ENCODE measurements at places on chromosomes 1 and 21.

DNA sequence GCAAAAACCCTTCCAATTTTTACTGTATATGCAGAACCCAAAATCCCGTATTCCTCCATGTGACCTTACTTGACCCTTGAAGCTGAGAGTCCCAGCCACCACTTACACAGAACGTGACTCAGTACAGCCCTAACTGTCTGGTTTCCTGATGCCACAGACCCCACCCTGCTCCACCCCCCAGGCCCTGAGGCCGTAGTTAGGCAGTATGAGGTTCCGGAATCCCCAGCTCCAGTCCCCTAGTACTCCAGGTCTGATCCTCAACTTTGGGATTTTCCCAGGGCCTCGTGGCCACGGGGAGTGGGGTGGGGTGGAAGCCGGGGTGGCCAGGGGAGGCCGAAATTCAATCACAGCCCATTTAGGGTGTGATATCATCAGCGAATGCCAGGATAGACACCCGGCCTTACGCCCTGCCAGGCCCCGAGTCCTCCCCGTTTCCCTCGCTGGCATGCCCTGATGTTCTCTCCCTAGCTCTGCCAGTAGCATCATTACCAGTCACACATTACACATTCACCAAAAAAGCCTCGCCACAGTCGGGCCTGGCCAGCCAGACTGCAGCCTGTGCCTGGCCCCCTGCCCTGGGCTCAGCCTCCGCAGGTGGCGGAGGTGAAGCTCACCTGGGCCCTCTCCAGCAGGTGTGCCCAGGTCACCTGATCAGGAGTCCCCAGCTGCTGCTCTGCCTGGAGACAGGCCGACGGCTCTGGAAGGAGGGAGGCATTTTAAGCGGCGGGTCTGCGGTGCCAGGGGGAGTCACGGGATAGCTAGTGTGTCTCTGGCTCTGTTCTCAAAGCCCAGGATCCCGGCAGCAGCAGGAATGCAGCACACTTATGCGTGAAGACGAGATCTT is 70.8 kb downstream of the SCCPDH start:
- no peak for DNase-seq

GRCh38 chr1:115647047-115647446 is 5.3 kb downstream of the VANGL1 start:
- peak; percentile 10 for DNase-seq

GRCh38 chr1:155086128-155086741 is 7.6 kb downstream of the EFNA3 start:
- peak; percentile 79 for DNase-seq

- DNase-seq: no peak
Observed at GRCh38 chr1:7610936-7611335, 160.2 kb upstream of the VAMP3 start.

GRCh38 chr1:164587617-164588501 is 28.9 kb downstream of the PBX1 start:
- DNase-seq: no peak

GRCh38 chr1:145879775-145880174 is 5.9 kb downstream of the ANKRD35 start:
- peak; percentile 19 for DNase-seq

- DNase-seq: no peak
Observed at GRCh38 chr1:183155939-183156338, 30.1 kb upstream of the LAMC2 start.

GRCh38 chr1:25873120-25873519 is 2.4 kb downstream of the PAQR7 start:
- DNase-seq: no peak

- no peak for DNase-seq
Observed at GRCh38 chr1:194870860-194871259, 1684.4 kb upstream of the B3GALT2 start.

DNA sequence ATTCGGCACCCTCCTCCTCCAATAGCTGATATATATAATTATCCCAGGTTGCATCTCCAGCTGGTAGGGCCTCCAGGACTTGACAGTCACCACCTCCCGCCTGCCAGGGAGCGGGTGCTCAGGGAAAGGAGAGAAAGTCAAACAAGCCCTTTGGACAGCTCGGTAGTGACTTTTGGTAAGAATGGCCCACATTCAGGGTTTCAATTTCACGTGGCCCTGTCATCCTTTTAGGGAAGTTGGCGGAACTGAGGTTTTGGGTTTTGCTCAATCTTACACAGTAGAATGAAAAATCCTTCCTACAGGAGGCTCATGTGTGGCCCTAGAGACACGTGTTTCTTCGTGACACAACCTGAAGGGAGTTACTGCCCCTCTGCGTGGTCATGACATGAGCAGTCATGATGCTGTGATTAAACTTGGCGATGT is 44.2 kb downstream of the CAPN8 start:
- peak; percentile 78 for DNase-seq

DNA sequence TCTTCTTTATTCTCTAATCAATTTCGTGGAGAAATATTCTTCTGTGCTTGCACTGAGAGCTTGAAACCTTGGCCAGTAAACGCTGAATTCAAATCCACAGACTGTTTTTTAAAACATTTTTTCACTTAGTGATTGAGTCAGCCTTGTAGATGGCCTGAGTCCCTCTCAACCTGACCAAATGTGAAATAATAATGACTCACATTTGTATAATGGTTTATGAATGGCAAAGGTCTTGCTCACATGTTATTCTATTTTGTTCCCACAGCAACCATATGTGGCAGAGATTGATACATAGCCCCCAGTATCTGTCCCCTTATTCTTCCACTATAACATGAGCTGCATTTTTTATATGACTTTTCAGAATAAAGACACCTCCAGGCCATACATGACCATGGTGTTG is 47.8 kb upstream of the CCDC190 start:
- DNase-seq: no peak

- peak; percentile 43 for DNase-seq
Observed at GRCh38 chr1:59697150-59697800, 117.5 kb upstream of the HOOK1 start.

GRCh38 chr1:205248793-205249601 is 21.3 kb downstream of the TMCC2 start:
- no peak for DNase-seq

DNA sequence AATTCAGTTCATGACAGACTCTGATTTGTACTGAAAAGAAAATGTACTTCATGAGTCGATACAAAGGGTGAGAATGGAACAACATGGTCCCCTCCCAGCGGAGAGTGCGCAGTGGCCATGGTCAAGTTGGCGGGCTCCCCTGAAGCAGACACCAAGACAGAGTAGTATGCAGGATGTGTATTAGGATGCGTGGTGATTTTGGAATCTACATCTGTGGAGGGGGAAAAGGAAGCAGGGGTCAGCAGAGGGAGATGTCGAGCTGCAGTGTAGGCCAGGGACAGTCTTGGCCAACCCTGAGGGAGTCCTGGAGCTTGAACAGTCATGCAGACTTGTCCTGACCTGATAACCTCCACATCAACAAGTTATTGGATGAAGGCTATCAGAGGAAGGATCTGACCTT is 481.0 kb downstream of the OMA1 start:
- DNase-seq: no peak

- DNase-seq: peak; percentile 59
Observed at GRCh38 chr1:212944229-212944901, 6.0 kb upstream of the VASH2 start.

DNA sequence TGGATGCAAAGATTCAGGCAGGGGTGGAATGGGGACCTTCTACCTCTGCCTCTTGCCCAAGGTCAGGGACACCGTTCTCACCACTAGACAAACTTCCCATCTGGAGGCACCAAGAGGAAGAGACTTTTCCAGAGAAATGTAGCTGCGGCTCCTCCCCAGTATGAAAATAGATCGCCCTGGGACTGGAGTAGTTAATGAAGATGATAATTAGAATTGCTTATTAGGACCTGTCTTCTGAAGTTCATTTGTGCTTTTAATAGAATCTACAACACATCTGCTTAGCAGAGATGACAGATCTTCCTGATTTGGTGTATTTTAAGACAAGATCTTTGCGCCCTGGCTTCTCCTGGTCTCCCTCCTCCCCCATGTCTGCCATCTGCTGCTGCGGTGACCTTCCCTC is 266.6 kb downstream of the KAZN start:
- DNase-seq: no peak

DNA sequence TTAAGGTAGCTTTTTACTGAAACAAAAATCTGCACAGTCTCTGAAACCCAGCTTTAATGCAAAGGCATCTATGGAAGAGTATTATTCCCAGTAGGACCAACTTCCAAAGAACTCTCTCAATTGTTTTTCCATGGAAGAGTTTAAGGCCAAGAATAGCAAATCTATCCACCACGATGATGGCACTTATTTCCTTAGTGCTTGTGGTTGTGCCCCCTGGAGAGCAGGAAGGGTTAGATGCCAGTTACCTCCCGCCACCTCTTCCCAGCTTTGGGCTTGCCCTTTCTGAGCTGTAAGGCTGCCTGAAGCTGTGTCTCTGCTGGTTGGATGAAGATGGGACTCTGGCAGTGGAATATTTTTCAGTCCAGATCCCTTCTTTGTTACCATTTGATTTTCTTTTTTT is 4.8 kb upstream of the ATP1A1 start:
- no peak for DNase-seq

- DNase-seq: peak; percentile 1
Observed at GRCh38 chr21:44420416-44421205, 34.7 kb upstream of the LRRC3 start.

- no peak for DNase-seq
Observed at GRCh38 chr1:243336163-243336562, 80.3 kb downstream of the SDCCAG8 start.

- DNase-seq: peak; percentile 14
Observed at GRCh38 chr1:2840036-2840809, 38.7 kb upstream of the TTC34 start.

GRCh38 chr1:166603296-166603695 is 236.0 kb upstream of the POGK start:
- no peak for DNase-seq

GRCh38 chr21:26539566-26539965 is 33.5 kb downstream of the CYYR1 start:
- DNase-seq: no peak

DNA sequence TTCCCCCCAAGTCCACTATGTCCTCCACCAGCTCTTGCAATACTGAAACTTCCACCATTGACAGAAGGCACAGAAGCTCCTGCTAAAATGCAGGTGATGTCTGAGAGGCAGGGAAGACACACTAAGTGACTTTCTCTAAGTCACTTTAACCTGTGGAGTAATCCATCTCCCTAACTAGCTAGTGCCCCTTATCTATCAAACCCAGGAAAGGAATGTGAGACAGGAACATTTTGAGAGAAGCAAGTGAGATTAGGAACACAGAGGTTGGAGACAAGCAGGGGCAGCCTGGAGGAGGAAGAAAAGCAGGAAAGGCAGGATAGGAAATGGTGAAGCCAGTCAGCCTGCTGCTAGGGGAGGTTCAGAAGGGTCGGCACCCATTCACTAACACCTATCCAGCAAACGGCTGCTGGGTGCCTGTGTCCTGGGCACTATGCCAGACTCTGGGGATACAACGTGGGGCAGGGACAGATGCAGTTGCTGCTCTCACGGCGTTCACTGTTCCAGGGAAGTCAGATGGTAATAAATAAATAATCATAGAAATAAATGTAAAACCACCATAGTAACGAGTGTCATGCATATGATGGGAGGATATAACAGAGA is 7.0 kb downstream of the GPA33 start:
- no peak for DNase-seq

GRCh38 chr21:35504951-35505466 is 455.9 kb upstream of the RUNX1 start:
- no peak for DNase-seq

DNA sequence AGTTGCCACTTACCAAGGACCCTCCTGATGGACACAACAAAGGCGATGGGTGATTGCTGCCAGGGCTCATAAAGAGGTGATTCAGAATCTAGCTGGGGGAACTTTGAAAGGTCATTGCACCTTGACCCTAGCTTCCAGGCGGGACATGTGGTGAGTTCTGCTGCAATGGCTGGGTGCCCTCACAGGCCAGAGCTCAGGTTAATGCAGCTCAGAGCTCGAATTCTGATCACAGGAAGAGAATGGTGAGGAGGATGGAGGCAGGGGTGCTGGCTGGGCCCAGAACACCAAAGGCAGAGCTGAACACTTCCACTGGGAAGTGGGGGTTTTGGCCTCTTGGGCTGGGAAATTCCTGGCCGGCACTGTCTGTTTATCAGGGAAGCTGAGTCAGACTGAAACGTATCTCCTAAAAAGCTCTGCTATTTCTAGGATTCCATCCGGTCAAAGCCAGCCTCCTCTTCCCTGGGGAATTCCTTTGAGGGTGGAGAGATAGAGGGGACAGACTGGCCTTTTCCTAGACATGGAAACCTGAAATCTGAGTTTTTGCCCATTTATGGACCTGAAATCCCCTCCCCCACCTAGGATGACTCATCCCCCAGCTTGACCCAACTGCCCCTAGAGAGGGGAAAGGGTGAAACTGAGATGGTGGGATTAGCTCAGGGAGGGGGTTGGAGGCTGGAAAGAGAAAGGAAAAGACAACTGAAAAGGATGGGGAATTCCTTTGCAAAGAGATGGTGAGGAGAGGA is 27.2 kb downstream of the NUAK2 start:
- DNase-seq: no peak

DNA sequence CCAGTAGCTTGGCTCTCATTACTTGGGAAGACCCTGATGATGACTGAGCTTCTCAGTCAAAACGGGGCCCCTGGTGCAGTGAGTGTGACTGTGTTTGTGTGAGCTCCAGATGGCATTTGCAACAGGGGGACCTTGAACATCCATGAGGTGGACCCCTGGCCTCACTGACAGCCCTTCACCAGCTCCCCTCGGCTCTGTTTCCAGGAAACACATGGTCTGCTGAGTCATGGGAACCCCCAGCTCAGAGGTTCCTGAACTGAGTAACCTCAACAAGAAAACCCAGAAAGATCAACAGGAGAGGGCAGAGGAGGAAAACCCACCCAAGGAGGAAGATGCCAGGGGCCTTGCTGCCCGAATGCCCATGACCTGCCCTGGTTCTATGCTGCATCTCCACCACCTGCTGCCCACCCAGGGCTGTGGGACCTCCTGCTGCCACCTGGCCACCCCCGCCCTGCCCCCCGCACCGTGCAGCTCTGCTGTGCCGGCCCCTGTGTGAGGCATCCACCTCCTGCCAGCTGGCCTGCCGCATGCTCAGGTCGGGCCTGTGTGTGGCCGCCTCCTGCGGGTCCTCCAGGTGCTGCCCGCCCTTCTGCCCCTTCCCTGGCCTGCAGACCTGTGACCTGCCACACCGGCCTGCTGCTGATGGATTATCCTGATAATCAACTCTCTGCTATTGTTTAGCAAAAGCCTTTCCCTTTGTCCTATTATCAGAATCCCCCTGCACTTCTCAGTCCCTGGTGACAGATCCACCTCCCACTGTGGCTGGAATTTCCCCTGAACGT is 4.2 kb upstream of the KRTAP12-1 start:
- DNase-seq: no peak

GRCh38 chr1:73998348-73998959 is 199.5 kb downstream of the LRRIQ3 start:
- no peak for DNase-seq

DNA sequence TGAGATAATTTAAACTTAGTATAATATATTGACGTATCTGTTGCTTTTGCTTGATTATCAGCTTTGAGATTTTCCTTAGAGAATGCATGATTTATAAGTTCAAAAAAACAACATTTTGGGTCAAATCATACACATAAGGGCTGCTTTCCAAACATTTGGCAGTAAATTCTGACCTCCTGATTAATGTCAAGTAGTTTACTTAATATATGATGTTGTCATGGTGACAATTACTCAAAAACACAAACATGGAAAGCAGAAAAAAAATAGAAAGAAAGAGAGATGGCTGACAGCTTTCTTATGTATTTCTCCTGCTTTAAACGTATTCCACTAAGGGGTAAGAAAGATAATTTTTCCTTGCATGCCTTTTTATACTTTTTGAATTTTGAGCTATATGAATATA is 258.2 kb upstream of the C1orf105 start:
- DNase-seq: no peak

Measured in suppressor macrophage (primary cell).